ENCODE measurements at places on chromosomes 11 and 22.

- no peak for DNase-seq
Observed at GRCh38 chr11:31912808-31913207, 101.7 kb upstream of the PAX6 start.

- no peak for DNase-seq
Observed at GRCh38 chr11:469684-470560, 19.8 kb downstream of the PTDSS2 start.

- no peak for DNase-seq
Observed at GRCh38 chr11:118715245-118715831, 35.9 kb upstream of the TREH start.

GRCh38 chr11:47060807-47061206, 115.9 kb downstream of the ARFGAP2 start:
- no peak for DNase-seq

DNA sequence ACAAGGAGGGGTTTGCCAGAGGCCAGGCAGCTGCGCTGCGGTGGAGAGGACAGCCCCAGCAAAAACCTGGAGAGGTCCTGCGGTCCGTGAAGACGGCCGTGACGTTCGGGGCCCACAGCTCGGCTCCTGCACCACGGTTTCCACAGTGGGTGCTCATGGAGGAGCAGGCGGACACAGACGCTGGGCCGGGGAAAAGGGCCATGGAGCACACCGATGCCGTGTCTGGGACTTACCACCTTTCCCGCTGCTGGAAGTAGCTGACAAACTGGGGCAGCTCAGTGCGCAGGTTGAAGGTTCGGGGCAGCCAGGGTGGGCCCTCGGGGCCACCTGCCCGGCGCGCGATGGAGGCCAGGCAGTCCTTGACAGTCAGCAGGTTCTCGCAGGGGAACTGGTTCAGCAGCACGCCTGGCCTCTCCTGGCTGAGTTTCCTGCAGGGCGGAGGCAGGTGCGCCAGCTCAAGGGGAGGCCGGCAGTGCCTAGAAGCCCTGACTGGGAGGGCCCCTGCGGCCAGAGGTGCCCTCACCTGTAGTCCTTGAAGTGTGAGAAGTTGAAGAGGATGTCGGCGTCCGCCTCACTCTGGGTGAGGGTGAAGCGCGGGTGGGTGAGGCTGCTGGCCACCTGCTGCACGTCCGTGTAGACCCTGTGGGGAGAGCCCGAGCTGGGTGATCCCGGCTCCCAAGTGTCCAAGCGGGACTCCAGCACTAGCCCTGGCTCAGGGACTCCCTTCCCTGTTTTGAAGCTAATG, 12.8 kb downstream of the TTLL12 start:
- no peak for DNase-seq

GRCh38 chr11:126317432-126317755, 13.5 kb downstream of the DCPS start:
- DNase-seq = no peak

DNA sequence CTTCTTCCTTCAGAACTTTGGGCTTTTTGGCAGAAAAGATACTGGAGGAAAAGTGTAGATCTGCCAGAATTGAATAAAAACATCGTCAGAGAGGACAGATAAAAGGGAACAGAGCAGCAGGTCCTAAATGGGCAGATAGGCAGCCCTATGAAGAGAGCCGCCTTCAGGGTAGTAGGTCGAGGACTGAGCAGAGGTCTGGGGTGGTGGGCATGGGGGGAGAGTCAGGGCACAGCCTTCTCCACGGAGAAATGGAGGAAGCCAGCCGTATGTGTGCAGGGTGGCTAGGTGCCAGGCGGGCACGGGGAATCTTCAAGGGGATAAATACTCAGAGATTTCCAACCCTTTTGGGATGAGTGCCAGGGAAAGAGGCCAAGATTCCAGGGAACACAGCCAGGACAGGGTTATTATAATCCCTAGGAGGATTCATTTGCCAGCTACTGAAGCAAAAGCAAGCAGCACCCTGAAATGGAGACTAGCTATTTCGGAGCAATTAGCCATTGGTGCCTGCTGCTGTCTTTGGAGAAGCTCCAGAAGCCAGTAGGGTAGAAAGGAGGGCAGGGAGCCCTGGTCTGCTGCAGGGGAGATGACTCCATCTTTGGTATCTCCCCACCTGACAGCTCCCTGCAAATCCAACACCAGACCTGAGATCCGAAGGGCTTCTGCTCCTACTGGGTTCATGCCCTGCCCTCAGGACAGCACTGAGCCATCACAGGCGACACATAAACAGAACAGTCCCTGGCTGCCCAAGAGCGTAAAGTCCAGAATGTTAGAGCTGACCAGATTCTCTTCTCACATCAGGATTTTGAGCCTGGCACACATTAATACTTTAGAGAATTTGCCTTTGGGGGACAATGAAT, 174.5 kb upstream of the NTM start:
- no peak for DNase-seq

GRCh38 chr11:76041208-76041607, 165.1 kb downstream of the WNT11 start:
- DNase-seq = no peak

- peak; percentile 99 for DNase-seq
Observed at GRCh38 chr11:64241491-64242374, 838 bp downstream of the FKBP2 start.

DNA sequence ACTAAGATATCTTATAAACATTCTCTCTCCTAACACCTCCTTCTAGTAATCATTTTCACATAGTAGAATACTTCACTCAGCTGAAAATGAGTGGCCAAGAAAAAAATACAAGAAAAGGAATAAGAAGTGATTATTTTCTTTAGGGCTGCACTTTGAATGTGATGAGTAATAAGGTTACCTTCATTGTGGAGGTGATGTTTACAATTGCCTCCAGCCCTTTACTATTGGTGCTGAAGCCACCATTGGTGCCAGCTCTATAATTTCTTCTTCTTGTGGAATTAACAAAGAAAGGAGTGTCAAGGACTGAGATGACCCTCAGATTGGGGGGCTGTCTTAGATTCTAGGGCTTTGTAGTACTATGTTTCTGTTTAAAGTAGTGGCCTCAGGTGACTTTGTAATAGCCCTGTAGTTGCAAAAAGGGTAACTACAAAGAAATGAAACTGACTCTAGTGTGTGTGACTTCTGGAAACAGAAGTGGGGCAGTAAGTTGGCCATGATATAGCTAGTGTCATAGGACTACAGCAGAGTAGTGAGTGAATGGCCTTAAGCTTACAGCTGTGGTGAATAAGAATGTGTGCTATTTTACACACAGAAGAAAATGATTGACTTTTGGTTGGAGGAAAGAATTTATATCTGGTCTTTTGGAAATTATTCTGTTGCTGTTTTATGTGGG, 287.2 kb downstream of the TMEM135 start:
- no peak for DNase-seq

GRCh38 chr11:36367806-36368680, 72.0 kb downstream of the PRR5L start:
- no peak for DNase-seq

GRCh38 chr11:129408865-129409444, 33.3 kb downstream of the BARX2 start:
- no peak for DNase-seq

DNA sequence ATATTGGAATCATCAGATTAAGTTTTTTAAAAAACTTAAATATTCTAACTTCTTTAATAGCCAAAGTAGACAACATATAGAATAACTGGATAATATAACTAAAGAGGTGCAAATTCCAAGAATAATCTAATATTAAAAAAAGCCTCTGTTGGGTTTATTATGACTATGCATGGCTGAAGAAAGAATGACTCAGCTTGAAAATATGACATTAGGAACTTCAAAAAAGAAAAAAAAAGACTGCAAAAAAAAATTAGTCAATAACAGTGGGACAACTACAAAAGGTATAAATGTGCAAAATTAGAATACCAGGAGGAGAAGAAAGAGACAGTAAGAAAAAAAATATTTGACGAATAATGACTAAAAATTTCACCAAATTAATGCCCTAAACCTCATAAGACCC, 1178.0 kb downstream of the JRKL start:
- no peak for DNase-seq

- no peak for DNase-seq
Observed at GRCh38 chr11:73267122-73267846, 4.9 kb upstream of the P2RY6 start.

- DNase-seq = no peak
Observed at GRCh38 chr22:34055525-34056200, 135.4 kb upstream of the LARGE1 start.
